ENCODE measurements at places on chromosomes 1 and 21.
A peak's percentile ranks its signal among the peaks of the same experiment; 100 is the strongest.

GRCh38 chr21:29368906-29369305, 70.2 kb downstream of the BACH1 start:
- DNase-seq = no peak

DNA sequence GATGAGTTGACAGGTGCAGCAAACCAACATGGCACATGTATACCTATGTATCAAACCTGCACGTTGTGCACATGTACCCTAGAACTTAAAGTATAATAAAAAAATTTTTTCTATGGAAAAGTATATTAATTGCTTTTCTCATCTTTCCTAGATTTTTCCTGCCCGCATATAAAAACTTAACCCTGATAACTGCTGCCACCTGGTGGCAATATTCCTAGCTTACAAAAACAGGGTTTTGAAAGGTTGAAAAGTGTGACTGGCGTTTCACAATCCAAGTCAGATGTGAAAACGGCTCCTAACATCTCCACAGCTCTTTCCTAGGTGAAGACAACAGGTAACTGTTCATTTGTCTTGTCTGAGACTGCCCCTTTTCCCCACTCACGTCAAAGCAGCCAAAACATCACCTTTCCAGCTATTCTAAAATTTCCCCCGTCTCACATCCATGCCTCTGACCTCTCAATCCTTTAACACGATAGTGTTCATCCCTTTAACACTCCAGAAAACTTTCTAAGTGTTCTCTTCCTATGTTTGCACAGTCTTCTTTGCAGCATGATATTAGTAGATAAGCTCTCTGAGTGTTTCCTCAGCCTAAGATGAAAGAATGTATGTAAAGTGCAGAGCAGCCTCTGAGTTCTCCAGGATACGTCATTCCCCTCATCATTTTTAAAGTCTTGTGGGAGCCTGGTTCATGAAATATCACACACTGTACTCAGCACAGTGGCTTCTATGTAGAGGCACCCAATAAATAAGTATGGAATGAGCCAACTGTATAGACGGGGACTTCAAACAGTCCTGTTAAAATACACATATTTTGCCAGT, 27.5 kb downstream of the OVGP1 start:
- DNase-seq = peak; percentile 28

GRCh38 chr1:214002472-214002871, 14.7 kb downstream of the PROX1 start:
- peak; percentile 89 for DNase-seq

- peak; percentile 9 for DNase-seq
Measured at GRCh38 chr1:181179987-181180365, 91.5 kb downstream of the IER5 start.

DNA sequence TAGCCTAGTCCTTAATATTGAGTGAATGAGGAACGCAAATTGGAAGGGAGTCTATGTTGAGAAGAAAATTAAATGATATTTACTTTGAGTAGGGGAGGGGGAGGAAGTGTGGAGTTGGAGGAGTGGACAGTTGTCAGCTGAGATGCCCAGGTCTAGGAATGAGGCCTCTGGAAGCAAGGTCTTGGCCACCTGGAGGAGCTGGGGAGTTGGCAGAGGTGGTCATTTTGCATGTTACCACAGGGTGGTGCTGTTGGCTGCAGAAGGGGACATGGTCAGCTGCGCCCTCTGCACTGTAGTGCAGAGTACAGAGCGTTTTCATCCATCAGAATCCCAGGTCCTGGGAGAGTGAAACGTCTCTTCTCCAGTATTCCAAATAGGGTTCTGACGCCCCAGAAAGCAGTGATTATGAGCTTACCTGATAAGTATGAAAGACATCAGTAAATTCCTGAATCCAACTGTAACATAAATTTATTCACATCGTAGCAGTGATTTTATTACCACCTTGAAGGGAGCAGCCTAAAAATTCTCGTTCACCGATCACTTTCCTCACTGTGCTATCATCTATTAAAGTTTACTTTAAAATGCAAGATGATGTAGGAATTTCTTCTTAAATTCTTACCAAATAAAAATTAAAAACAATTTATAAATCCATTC, 13.8 kb downstream of the PARK7 start:
- peak; percentile 56 for DNase-seq

DNA sequence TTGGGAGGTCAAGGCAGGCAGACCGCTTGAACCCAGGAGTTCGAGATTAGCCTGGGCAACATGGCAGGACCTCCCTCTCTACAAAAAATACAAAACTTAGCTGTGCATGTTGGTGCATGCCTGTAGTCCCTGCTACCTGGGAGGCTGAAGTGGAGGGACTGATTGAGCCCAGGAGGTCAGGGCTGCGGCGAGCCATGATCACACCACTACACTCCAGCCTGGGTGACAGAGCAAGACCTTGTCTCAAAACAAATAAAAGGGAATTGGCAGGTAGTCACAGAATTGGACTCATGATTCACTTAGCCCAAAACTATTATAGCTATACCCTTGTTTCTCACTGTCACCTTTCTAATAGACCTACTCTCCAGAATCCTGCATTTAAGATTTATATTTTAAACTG, 5.5 kb downstream of the TADA1 start:
- no peak for DNase-seq

- DNase-seq = no peak
Measured at GRCh38 chr1:100703716-100704115, 15.8 kb upstream of the VCAM1 start.

DNA sequence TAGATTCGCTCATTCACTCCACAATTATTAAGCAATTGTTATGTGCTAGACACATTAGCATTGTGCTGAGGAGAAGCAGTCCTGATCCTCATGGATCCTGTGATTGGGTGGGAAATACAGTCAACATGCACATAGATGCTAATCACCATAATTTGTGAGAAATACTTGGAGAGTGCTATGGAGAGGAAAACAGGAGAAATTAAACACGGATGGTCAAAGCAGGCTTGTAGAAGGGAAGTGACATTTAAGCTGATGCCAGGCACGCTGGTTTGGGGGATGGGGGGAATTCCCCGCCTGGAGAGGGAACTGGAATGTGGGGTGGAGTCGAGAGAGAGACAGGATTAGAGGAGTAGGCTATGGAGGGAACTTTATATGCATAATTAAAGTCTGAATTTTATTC, 52.2 kb upstream of the L1TD1 start:
- no peak for DNase-seq

GRCh38 chr1:113859478-113860175, 11.9 kb downstream of the PTPN22 start:
- DNase-seq = no peak

DNA sequence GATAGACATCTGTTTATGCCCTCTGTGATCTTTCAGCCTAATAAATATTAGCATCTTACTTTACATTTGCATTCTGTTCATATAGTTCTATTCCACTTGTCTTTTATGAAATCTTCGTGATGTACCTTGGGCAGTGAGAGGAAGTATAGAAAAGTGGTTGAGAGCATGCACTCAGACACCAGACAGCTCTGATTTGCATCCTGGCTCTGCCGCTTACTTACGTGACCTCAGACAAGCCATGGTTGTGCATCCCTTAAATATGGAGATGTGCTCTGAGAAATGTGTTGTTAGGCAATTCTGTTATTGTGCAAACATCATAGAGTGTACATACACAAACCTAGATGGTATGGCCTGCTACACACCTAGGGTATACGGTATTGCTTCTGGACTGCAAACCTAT, 22.9 kb downstream of the OVGP1 start:
- no peak for DNase-seq

DNA sequence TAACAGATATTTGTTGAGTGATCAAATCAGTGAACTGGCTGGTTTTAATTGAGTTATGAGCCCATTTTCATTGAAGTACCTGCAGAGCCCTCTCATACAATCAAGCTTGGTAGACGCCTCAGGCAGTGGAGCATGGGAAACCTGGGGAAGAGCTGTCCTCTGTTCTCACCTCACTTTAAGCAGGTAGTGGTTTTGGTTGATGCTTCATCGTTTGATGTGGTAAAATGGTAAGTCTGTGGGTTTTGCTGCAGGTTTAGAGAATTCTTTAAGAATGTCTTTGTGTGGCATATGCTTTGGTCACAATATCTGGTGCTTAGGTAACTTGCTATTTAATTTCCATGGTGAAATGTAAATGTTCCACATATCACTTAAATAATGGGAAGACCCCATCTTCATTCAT, 10.0 kb downstream of the LAMC1 start:
- no peak for DNase-seq

- DNase-seq = no peak
Measured at GRCh38 chr1:187264995-187265602, 436.4 kb downstream of the PLA2G4A start.

GRCh38 chr1:25695771-25696311, 79.2 kb downstream of the MAN1C1 start:
- no peak for DNase-seq

GRCh38 chr1:20597650-20598049, 8.8 kb downstream of the CDA start:
- peak; percentile 40 for DNase-seq

- no peak for DNase-seq
Measured at GRCh38 chr1:42043182-42043581, 110.0 kb upstream of the GUCA2B start.

- no peak for DNase-seq
Measured at GRCh38 chr1:202117898-202118371, 4.8 kb upstream of the GPR37L1 start.

- no peak for DNase-seq
Measured at GRCh38 chr1:8476006-8476405, 158.1 kb downstream of the SLC45A1 start.

- DNase-seq = no peak
Measured at GRCh38 chr1:74681449-74681848, 7.9 kb upstream of the ERICH3 start.

GRCh38 chr1:151803915-151804314, 1.3 kb downstream of the LINGO4 start:
- no peak for DNase-seq

- DNase-seq = no peak
Measured at GRCh38 chr1:245332085-245332484, 177.3 kb downstream of the KIF26B start.

DNA sequence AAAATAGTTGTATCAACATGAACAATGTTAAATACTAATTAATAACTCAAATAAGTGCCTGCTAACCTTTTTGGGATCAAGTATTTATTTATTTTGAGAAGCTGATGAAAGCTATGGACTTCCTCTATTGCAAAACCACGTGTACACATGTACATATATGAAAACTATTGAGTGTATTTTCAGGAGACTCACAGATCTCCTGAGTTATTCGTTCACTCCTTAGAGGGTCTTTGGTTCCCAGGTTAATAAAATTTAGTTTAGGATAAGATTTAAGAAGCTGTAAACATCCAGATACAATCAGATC, 130.5 kb downstream of the DISC1 start:
- DNase-seq = no peak

- no peak for DNase-seq
Measured at GRCh38 chr1:112325504-112325903, 70.5 kb upstream of the CTTNBP2NL start.

GRCh38 chr21:39796466-39796865, 51.5 kb downstream of the IGSF5 start:
- DNase-seq = no peak

DNA sequence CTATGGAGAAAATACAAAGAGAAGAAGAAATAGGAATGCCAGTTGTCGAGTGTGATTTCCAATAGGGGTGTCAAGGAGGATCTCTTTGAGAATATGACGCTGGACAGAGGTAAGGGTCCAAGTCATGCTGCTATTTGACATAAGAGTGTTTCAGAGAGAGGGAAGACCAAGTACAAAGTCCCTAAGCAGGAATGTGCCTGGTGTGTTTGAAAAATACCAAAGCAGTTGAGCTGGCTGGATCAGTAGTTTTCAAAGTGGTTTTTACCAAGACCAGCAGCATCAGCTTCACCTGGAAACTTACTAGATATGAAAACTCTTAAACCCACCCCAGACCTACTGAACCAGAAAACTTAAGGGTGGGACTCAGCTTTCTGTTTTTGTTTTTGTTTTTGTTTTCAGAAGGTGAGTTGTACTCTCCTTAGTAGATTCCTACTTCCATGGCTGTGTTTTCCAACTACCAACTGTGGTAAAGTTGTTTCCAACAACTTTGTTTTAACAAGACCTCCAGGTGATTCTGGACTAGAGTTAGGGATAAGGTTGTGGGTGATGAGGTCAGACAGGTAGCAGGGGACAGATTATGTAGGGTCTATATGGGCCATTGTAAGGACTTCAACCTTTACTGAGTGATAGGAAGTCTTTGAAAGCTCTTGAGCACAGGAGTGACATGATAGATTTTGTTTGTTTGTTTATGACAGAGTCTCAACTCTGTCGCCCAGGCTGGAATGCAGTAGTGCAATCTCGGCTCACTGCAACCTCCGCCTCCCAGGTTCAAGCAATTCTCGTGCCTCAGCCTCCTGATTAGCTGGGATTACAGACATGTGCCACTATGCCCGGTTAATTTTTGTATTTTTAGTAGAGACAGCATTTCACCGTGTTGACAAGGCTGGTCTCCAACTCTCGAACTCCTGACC, 7.3 kb upstream of the GJA9 start:
- DNase-seq = no peak

- DNase-seq = no peak
Measured at GRCh38 chr1:41345434-41346075, 15.7 kb upstream of the FOXO6 start.

DNA sequence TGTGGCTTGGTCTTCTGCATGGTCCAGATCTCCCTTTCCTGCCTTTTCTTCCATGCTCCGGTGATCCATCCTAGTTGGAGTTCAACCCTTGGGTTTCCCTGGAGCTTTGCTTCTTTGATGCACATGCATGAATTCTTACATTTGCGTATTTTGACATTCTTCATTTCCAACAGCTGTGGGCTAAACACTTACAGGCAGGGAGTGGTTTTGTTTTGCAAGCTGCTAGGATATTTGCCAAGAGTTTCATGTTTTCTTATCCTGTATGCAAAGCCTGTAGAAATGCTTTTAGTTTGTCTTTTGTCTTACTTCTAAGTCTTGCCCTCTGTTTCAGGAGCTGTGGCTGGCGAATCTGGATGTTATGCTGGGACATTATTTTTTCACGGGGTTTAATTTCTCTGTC, 90.3 kb upstream of the PAXBP1 start:
- no peak for DNase-seq

- no peak for DNase-seq
Measured at GRCh38 chr1:185917646-185918045, 183.5 kb downstream of the HMCN1 start.

DNA sequence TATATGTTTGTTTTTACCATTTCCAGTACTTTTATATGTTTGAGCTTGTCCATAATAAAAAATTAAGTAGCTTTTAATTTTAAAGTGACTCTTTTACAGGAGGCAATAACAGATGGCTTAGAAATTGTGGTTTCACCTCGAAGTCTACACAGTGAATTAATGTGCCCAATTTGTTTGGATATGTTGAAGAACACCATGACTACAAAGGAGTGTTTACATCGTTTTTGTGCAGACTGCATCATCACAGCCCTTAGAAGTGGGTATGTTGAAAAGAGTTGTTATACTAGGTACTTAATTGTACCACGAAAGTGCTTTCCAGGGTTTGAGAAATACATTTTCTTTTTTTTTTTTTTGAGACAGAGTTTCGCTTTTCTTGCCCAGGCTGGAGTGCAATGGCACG, 46.1 kb downstream of the RNF2 start:
- DNase-seq = no peak

- no peak for DNase-seq
Measured at GRCh38 chr1:109730666-109731065, 10.2 kb downstream of the GSTM3 start.

- DNase-seq = no peak
Measured at GRCh38 chr21:44018813-44019567, 6.9 kb downstream of the TRAPPC10 start.

GRCh38 chr21:41765973-41766882, 624 bp downstream of the RIPK4 start:
- no peak for DNase-seq

Measured in dermis microvascular lymphatic vessel endothelial cell (primary cell).